GM04503 (cell line): ENCODE measurements at places on chromosomes 6 and 20.

GRCh38 chr6:149752600-149753373 lies 3.2 kb downstream of the PCMT1 start:
- no peak for DNase-seq

DNA sequence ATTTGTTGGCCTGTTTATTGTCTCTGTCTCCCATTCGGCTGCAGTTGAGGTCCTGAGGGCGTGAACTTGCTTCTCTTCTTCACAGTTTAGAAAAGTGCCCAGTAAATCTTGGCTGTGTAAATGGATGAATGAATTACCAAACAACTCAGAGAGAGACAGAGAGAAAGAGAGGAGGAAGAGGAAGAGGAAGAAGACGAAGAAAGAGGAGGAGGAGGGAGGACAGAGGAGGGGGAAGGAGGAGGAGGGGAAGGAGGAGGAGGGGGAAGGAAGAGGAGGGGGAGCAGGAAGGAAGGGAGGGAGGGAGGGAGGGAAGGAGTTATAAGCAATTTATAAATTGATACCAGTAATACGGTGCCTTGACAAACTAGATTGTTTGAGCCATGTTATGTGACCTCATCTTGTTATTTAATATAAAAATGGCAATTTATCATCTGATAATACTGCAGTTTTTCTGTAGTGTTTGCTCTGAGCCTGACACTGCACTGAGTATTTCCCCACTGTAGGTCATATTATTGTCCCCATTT lies 18.7 kb downstream of the HCK start:
- DNase-seq, result no peak

DNA sequence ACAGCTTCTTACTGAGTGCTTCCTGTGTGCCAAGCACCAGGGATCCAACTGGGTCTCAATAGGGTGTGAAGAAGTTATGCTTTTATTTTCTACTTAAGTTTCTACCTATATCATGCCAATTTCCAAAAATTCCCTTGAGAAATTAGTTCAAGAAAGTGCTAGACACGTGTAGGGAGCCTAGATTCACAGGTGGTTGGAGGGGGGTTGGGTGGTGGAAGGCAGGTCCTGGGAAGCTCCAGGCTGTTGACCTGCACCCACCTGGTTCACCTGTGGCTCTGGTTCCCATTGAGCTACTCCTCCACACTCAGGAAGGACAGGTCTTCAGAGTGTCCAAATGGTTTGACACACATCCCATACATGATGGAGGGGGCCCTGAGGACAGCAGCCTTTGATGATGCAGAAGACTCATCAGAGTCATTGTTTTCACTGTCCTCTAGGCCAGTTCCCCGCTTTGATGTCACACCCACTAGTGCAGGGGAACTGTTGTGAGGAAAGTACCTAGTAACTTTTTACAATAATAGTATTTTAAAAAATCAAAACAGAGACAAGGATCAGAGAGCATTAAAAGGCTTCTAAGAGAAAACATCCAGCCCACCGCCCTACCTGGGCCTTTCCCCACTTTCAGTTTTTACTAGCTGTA lies 39.8 kb upstream of the MYL9 start:
- no peak for DNase-seq

DNA sequence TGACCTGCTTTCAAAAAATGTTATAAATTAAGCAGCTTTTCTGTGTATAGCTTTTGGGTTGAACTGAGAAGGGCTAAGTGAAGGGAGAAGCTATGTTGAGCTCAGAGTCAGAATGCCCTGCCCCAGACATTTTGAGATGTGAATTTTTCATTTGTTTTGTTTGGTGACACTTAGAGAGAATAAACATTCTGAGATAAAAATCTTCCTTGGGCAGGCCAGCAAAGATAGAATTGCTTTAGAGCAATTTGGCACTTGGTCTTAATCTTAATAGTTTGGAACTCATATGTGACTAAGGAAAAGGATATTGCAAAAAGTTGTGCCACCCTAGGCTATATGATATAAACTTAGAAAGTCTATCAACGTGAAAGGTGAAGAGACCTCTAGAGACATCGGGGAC lies 30.2 kb downstream of the MYB start:
- no peak for DNase-seq

DNA sequence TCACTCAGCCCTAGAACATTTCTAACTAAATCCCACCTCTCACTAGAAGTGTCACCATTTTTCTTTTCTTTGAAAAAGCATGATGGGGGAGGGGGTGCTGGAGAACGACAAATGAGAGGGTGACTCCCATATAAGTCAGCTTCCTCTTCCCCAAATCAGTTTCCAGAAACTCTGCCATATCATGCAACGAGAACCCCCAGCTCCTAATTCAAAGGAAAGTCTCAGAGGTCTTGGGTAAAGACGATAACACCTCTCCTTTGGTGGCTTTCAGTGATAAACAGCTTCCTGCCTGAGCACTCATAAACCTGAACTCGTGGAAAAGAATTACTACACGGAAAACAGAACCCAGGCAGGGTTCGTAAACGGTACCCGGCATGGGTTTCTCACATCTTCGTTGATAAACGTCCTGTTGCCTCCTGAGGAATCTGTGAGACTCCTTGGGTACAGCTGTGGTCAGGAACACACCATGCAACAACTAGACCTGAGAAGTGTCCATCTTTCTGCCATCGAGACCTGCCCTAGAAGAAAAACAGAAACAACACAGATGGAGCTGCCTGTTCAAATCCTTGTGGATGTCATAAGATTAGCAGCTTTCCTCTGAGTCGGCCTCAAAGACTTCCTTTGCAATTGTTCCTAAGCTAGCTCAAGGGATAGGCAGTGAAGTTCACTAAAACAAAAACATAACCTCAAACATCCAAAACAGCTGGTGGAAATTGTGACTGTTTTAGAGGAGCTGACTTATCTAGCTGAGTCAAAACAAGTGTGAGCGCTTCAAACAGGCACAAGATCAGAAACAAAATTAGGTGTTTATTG lies 185.8 kb upstream of the PRDM1 start:
- DNase-seq, result peak; percentile 84

DNA sequence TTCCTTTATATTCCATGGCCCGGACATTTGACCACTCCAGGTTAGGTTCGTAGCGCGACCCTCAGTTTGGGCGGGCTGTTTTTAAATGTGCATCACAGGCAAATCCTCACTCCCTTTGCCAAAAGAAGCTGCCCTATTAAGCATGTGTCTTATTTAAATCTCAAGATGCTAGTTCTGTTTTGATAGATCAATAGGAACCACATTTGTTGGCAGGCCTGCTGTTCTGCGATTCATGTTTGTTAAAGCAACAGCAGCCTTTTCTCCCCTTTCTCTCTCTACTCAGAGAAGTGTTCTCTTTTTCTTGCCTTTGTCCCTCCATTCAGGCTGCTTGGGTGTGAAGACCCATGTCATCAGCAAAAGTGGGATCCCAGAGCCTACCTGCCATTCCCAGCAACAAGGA lies 212.0 kb upstream of the SSTR4 start:
- no peak for DNase-seq

- no peak for DNase-seq
These were observed 30.6 kb downstream of the KCNG1 start for GRCh38 chr20:50992336-50992732.

DNA sequence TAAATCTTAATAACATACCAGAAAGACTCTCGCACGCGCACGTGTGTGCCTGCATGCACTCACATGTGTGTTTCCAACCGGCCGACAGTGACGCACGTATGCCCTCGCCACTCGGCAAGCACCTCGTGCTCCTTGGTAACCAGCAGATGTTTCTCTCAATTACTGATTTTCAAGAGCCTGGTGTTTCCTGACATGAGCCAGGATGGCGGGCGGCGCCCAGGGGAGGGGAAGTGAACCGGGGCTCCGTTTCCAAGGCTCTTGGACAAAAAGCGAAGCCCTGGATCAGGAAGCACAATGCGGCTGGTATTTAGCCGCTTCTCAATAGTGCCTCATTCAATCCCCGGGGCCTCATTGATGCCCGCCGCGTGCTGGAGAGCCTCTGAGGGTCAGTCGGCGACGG lies 37.7 kb downstream of the PMEPA1 start:
- no peak for DNase-seq

DNA sequence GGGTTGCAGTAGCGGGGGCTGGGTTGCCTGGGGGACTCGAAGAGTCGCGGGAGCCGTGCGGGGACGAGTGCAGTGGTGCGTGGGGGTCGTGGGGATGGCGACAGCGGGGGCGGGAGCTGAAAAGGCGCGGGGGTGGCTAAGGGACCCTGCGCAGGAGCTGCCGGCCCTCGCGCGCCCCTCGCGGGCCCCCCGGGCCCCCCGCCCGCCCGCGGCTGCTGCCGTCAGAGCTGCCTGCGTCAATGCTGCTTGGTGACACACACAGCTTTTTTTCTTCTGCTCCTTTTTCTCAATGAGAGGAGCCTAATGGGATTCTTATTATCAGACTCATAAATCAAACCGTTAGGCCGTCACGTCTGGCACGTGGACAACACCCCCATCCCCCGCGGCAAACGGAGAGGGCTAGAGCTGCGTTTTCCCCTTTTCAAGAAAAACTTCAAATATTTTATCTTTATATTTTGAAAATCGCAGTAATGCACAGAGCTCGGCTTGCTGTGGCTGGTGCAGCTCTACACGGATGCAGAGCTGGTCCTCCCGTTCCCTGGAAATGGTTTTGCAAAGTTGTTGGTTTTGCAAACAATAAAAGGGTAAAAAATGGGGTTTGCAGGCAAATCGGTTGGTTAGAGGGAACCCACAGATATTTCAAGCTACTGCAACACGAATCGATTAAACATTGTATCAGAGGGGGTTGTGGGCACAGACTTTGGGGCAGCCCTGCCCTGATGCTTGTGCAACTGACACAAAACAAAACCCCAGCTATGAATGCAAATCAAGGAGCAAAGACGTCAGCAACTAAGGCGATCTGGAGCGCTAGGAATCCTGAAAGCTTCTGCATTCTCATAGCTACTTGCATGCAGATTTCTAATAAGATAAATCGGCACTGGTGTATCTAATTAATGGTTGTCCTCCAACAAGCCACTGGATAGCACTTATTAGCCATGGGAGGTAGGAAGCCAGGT lies 161.4 kb downstream of the TBXT start:
- DNase-seq, result no peak

- no peak for DNase-seq
These were observed 4.0 kb downstream of the CDKN1A start for GRCh38 chr6:36682328-36683144.

DNA sequence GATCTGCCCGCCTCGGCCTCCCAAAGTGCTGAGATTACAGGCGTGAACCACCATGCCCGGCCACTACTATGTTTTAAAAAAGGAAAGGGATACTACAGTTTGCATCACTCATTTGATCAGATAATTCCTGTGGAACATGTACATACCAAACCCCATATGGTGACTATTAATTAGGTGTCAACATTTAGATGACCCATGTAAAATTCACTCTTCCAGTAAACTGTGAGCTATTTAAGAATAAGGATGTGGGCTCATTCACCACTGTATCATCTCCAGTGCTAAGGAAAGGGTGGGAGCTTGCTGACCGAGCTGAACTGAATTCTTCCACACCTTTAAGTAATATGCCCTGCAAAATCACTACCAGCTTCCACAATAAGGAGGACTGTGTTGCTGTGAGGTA lies 127.5 kb downstream of the BTBD9 start:
- no peak for DNase-seq

GRCh38 chr6:169162249-169162648 lies 91.4 kb downstream of the THBS2 start:
- no peak for DNase-seq

DNA sequence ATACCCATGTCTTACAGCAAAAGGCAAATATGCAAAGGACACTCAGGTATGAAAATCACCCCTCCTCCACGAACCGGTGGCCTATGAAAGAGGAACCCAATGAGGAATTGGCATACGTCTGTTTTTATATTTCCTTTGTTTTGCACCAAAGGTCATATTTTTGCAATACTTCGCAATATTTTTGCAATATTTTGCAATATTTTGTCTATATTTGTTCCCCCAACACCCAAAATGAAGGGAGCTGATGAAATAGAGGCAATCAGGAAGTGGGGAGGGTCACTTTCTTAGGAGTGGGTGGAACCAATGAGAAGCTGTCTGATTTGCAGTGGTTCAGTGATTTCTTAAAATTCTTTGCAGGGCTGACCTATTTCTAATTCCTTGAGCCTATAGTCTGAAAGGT lies 296.8 kb upstream of the TSHZ2 start:
- no peak for DNase-seq

- DNase-seq, result no peak
These were observed at the start of gene SLC13A3 for GRCh38 chr20:46651091-46651962. SLC13A3 (minus strand) TSS chr20:46651459; CDS start chr20:46651421, 38 bp downstream.

DNA sequence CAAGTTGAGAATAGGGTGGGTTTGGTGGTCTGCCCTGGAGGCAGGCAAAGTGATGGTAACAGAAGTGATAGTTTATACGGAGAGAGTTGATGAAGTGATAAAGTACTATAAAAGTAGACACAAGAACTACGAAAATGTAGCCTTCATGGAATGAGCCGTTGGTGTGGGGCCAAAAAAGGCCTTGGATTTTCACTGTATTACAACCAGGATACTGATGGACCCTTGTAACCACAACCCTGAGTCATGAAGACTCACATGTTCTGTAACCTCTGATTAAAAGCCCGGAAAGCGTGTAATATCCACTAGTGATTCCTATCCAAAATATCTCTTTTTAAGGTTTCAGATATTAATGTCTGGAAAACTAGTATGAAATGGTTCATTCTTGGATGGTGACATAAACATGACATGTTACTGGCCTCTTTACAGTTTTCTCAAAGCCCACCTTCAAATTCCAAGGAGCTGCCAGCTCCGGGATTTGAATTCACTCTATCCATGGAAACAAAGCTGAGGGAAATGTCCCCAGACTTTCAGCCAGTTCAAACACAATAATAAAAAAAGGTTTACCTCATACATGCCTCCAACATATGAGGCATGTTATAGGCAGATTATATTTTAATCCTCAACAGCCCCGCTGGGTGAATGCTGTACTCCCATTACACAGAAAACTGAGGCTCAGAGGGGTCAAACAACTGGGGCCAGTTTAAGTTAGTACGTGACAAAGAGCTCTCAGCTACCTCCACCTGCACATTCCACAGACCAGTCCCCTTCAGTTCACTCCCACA lies 55.4 kb downstream of the MRPL14 start:
- peak; percentile 75 for DNase-seq

GRCh38 chr20:62231292-62231691 lies 7.0 kb upstream of the OSBPL2 start:
- no peak for DNase-seq

DNA sequence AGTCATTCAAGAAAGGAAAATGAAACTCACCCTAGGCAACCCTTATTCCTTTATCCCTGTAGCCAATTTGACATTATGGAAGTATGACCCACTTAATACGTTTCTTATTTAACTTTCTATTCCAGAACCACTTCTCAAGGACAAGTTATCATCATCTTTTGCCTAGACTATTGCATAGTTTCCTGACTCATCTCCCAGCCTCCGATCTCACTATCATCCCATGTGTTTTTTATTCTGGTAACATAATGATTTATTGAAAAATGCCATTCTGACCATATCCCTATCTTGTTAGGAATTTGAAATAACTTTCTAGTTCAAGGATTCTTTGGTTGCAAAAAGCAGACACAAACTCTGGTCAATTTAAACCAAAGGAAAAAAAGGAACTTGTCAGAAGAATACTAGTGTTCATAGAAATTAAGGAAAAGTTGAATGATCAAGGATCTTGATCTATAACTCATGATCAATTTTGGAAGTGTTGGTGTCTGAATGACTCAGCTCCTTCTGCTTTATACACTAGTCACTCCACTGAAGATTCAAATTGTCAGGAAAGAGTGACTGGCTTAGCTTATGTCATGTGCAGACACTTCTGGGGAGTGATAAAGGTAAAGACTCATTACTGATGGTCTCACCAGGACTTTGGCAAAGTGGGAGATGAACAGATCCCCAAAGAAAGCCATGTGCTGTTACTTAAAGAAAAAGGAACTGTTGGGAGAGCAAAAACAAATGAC lies 8.5 kb upstream of the TINAG start:
- DNase-seq, result no peak

- DNase-seq, result no peak
These were observed 50.5 kb upstream of the THEMIS start for GRCh38 chr6:127951172-127951917.

GRCh38 chr6:9482030-9482738 lies 932.7 kb downstream of the TFAP2A start:
- DNase-seq, result peak; percentile 94
